ENCODE measurements at places on chromosomes 4 and X. TPM values are rescaled to one million over a fixed set of nuclear protein-coding genes. Genes with fewer than 3 reads are reported as not detected.

The TLR7 gene
- not detected for total RNA-seq

The IL2RG gene
- not detected for total RNA-seq

The STK26 gene
- 92.5 TPM for total RNA-seq

The RIPPLY1 gene
- not detected for total RNA-seq

The NKX6-1 gene
- 0.45 TPM for total RNA-seq

The CRMP1 gene
- total RNA-seq: 117 TPM

The SYNPO2 gene
- total RNA-seq: 4.2 TPM

The ENPP6 gene
- 0.23 TPM for total RNA-seq

The GPR173 gene
- total RNA-seq: 5.8 TPM

The TRAM1L1 gene
- total RNA-seq: 1.2 TPM

The HSD17B13 gene
- not detected for total RNA-seq

The FAM241A gene
- 0.63 TPM for total RNA-seq

The ELF4 gene
- 2.3 TPM for total RNA-seq

The TCEAL6 gene
- total RNA-seq: not detected
